ENCODE measurements at places on chromosomes 1 and 21.

- DNase-seq = no peak
Measured at GRCh38 chr21:45415188-45415942, 10.4 kb downstream of the COL18A1 start.

GRCh38 chr1:90340606-90341005, 345.7 kb downstream of the ZNF326 start:
- DNase-seq = peak; percentile 68

DNA sequence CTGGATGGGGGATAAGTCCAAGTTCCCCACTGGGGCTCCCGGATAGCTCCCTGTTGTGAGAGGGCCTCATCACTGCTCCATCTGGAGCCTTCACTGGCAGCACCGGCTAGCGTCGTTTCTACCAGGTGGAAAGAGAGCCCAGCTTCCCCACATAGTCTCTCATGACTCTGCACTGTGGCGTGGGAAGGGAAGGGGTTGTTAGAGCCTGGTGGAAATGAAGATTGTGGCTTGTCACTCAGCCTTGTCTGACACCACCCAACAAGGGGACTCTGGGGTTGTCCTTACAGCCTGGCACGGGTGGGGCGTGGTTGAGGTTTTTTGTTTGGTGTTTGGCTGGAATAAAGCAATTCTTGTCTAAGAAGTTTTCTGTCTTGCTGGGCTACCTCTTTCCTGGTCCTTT, 94.6 kb downstream of the ADARB1 start:
- DNase-seq = no peak

DNA sequence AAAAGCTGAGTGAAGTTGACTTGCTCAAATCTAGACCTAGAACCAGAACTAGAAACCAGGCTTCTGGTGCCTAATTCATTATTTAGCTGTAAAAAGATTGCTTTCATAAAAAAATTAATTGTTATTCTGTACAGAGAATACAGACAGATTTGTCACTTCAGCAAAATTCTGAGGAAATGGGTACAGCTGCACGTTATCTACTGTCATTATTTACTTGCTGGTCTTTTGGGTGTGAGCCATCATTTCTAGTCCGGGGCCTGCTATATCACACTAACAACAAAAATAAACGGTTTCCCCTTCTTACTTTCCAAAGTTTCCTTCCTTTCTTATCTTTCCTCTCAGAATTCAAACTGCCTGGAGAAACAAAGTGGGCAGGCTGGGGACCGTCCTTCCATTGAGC, 68.3 kb downstream of the PTGER3 start:
- no peak for DNase-seq
